CD4-positive, alpha-beta T cell treated with Interleukin-6 at 100 ng/mL for 8 hours (primary cell): ENCODE measurements at places on chromosomes 3 and 15.

DNA sequence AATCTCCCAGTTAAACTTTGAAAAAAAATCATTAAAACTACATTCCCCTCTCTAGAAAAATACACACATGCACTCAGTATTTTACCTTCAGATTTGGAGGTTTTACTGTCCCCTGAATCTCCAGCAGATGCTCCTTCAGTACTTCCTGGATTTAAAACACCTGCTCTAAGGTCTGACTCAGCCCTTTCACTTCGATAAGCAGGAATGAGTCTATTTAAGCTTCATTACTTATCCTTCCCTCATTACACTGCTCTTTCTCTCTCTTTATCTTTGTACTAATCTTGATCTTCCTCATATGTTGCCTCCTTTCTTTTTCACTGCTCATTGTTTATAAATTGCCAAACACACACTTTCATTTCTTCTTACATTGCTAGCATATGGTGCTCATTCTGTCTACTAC is 443.9 kb downstream of the DIPK2A start:
- DNase-seq = no peak

GRCh38 chr3:187802928-187803259 is 57.6 kb upstream of the BCL6 start:
- DNase-seq = peak; percentile 42

- no peak for DNase-seq
Measured at GRCh38 chr3:123546133-123546755, 38.6 kb downstream of the HACD2 start.

DNA sequence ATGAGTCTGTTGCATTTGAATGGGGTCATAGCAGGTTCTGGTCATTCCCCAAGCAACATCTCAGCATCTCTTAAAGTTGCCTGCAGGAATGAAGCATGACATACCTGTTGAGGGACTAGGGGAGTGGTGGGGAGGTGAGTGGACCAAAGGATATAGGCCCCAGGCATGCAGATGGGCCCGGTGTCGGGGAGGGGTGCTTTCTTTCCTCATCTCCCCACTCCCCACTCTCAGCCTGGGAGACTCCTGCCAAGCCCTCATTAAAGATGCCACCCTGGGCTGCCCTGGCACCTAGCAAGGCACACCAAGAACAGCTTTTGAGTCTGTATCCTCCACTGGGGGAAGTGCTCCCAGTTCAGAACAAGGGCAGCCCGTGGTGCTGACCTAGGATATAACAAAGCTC is 54.2 kb downstream of the GRIP2 start:
- no peak for DNase-seq

DNA sequence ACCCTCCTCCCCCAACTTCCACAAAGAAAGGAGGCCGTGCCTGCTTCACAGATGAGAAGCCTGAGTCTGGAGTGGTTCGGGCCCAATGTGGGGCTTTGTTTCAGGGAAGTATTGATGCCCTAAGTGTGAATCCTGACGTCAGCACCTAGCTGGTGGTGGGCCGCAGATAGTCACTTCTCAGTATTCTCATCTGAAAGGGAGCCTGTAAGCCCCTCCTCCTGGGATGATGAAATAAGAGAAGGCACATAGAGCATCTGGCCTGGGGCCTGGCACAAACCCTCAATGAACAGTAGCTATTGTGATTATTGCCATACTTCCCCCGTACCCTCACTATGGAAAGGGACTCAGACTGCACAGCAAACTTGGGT is 24.8 kb downstream of the LINGO1 start:
- no peak for DNase-seq

DNA sequence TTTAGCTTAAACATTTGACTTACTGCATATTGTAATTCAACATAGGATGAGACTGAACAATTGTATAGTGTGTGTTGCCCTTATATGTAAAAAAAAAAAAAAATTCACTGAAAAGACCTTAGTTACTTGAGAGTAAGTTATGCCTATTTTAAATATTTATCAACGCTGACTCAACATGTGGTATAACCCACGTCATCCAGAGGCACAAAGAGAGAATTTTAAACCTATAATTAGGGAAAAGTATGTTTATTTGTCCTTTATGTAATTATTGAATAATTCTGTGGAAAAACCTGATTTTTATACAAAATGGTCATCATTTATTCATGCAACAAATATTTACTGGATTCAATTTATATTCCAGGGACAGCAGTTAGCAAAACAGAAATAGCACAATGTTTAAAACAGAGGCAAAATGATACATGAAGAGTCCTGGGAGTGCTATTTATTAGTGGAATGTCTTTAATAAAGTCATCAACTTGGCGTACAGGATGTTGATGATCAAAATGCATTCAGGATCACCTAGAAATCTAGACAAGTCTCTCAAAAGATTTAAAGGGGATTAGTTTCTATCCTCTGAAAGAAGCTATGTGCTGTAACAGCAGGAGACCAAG is 223.7 kb downstream of the PCCB start:
- DNase-seq = no peak

- no peak for DNase-seq
Measured at GRCh38 chr15:52100807-52101442, 11.7 kb downstream of the BCL2L10 start.

- DNase-seq = peak; percentile 19
Measured at GRCh38 chr15:60729850-60730458, 251.0 kb upstream of the ICE2 start.

DNA sequence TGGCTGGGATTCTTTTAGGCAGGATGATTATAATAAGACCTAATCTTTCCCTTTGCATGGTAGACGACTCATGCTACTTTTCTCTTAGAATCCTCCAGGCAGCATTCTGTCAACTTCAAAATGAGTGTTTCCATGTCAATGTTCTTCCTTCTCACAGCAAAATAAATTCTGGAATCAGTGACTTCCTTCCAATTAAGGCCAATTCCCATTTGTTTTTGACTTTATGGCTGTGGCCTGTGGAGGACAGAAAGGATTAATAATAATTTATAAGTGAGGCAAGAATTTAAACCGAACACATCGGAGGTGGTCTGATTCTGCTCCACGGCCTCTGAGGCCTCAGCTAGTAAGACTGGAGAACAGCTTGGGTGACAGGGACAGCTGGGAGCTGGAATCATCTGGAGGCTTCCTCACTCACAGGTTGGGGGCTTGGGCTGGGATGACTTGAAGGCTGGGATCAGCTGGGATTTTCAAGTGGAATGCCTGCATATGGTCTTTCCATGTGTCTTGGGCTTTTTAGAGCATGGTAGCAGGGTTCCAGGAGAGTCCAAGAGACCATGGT is 241.8 kb upstream of the MCTP2 start:
- no peak for DNase-seq

- no peak for DNase-seq
Measured at GRCh38 chr3:181729341-181729869, 17.7 kb downstream of the SOX2 start.

DNA sequence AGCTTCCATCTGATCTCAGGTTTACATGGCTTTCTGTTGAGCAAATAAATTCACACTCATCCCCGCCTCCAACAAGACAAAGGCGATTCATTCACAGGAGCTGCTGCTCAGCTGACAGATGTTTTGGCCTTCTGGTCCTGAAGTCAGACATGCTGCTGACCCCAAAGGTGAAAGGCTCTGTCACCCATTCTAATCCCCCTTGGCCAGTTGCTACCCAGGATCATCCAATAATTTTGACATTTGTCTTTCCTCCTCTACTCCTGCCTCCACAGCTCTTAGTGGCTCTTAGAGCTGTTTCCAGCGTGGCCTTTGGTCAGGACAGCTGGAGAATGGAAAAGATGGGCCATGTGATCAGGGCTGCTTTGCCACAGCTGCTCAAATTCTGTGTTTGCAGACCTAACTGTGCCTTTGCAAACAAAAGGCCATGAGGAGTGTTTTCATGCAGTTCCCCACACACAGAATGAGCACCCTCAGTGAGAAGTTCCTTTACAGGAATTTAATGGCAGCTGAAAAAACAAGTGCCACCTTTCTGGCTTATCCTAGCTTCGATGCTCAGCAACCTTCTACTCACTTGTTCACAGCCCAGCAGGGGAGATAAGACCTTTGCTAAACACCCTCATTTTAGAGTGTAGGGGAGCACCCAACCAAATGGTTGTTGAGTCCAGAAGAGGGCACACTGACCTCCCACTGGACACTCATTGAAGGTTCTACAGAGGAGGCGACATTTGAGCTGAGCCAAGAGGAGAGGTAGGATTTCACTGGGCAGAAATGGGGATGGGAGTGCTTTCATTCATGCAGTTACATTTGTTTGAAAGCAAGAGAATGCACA is 39.0 kb downstream of the CYP19A1 start:
- DNase-seq = no peak

DNA sequence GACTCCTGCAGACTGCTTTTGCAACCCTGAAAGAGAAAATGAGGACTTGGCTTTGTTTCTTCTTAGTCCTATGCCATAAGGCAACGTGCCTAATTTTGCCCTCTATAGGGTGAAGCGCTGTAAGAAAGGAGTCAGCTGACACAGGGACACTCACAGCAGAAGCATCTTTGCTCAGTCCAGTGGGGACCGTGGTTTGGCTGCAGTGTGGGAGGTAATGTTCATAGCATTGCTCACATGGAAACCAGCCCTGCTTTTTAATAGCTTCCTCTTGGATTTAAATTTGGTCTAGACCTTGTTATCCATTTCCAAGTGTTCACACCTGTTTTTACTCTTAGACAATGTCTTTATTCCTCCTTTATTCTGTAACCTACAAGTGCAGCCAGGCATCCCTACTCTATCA is 1032.1 kb downstream of the NTRK3 start:
- no peak for DNase-seq

GRCh38 chr3:106534206-106534605 is 665.4 kb upstream of the CBLB start:
- peak; percentile 50 for DNase-seq

GRCh38 chr3:65914740-65915367 is 123.9 kb downstream of the MAGI1 start:
- no peak for DNase-seq

GRCh38 chr3:191343115-191343514 is 12.8 kb upstream of the UTS2B start:
- no peak for DNase-seq

GRCh38 chr3:3701949-3702348 is 97.3 kb upstream of the LRRN1 start:
- no peak for DNase-seq

DNA sequence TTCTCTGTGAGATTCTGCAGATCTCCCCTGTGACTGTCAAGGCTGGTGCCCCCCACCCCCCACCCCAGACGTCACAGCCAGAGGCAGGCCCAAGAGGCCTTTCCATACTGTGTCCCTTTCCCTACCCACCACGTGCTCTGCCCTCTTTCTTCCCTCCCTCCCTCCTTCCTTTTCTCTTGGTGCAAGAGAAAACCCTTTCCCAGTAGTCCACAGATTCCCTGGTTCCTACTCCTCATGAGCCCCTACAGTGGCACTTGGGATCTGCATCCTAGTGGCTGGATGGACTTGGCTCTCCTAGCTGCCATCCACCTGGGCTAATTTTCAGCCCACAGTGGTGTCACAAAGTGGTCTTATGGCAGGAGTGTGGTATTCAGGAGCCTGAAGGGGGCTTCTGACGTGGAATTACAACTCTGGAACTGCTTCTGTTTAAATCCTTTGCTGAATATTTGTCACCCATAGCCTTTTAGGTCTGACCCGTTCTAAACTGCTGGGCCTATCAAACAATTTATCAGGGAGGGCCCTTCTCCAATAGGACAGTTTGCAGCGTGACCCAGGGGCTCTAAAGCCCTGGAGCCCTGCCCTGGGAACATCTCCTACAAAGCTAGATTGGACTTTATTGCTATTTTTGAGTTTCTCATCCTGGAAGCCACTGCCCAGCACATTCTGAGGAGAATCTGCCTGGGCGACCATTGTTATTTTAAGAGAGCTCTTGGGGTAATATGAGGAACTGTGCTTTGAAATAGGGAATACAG is 35.3 kb downstream of the KLF13 start:
- DNase-seq = no peak

DNA sequence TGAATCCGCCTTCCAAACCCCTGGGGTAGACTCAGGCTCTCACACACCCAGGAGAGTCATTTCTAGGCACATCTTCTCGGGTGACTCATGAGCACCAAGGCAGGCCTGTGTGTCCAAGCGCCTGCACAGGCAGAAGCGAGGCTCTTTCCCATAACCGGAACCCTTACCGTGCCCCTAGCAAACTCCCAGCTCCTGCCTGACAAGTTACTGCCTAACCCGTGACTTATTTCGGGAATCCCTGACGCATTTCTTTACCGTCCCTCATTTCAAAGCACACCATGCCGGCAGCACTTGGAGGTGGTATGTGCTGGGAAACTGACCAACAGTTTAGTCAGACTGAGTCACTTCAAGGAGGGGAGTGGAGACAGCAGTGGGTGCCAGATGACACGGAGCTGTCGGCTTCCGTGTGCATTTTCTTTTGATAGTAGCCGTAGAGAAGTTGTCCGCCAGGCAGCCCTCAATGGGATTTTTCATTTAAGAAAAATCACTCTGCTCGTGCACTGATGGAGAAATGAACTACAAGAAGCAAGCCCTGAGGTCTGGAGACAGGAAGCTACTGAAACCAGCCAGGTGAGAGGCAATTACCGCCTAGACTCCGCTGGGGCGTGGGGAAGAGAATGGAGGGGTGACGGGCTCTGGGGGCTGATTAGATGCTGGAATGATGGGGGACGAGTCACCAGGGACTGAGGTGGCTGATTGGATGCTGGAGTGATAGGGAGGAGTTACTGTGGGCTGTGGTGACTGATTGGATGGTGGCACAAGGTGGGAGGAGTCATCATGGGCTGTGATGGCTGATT is 17.3 kb upstream of the HRH1 start:
- no peak for DNase-seq

DNA sequence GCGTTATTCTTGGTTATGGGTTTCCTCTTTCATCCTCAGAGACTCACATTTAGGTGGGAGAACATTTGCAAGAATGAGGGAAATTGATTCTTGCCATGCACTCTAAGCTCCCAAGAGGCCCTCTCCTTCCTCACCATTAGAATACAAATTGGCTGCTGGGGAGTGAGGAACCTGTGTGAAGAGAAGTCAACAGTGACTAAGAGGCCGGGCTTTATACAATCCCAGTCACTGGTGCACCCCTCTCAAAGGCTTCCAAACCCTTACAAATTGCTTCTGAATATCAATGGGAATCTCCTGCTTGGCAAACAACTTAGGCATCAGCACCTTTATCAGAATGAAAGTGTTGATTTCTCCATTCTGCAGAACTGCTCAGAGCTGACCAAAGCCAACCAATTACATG is 16.5 kb upstream of the RGMA start:
- no peak for DNase-seq

DNA sequence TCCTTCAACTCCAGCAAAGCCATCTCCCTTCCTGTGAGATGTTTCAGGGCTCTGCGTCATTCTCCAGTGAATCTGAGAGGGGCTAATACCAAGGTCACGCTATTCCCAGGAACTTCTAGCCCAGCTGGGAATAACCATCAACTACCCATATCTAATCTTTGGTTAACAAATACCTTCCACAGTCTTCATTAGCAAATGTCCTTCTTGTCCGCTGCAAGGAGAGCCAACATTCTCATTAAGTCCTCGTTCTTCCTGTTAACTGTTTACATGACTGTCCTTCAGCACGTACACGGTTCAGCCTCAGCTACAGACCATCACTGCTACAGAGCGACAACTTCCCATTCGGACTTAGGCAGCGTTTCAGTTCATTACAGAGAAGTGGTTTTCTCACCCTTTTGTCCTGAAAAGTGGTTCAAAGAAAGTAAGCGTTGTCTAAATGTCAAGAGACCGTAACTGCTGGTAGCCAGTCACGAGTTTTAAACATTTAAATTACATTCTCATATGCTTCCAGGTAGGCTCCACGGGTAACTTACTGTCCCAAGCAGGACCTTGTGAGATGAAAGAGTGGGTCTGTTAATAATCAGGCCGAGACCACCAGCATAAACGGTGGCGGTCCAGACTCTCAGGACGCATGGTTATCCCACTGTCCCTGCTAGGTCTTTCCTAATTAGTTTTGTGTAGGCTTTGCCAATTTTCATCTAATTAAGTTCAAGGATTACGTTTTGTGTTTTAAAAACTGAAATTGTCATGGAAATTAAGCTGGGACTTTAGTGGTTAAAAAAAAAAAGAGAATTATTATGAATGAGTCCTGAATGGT is 63.8 kb downstream of the CHSY1 start:
- DNase-seq = no peak
